ENCODE measurements at places on chromosomes 7 and 10.

DNA sequence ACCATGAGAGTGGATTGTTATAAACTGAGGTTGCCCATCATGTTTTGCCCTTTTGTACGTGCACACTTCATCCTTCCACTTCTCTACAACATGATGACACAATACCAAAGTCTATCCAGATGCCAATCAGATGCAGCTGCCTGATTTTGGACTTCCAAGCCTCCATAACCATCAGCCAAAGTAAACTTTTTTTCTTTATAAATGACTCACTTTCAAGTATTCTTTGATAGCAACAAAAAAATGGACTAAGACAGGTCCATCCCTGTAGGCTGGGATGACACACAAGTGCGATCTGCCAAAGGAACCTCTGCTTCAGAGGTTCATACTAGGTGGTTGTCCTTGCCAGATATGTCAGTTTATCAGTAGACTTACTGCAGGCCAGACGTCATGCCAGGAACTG lies 320.2 kb upstream of the FZD1 start:
- no peak for DNase-seq

GRCh38 chr10:1097436-1097835 lies 41.3 kb downstream of the WDR37 start:
- DNase-seq, result no peak

DNA sequence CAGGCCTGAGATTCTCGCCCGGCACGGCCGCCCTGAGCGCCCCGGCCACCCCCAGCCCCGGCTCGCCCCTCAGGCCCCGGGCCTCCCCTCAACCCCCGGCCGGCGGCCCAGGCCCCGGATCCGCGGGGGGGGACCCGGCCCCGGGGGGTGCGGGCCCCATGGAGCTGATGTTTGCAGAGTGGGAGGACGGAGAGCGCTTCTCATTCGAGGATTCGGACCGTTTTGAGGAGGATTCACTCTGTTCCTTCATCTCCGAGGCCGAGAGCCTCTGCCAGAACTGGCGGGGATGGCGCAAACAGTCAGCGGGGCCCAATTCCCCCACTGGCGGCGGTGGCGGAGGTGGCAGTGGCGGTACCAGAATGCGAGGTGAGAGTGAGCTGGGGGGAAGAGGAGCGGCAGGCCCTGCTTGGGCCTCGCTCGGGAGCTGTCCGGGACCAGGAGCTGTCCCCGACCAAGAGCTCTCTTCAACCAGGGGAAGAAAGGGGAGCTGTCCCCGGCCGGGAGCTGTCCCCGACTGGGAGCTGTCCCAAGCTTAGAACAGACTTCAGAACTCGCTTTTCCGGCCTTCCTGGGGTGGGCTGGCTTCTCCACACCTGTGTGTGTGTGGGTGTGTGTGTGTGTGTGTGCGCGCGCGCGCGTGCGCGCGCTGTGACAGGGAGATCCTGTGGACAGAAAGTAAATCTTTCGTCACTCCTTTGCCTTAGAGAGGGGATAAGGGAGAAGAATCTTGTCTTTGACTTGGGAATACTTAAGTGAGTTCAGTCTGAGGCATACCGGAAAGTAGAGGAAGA lies 510 bp downstream of the ZSWIM8 start:
- DNase-seq, result no peak

- no peak for DNase-seq
These were observed 22.9 kb downstream of the PLXDC2 start for GRCh38 chr10:19839090-19839489.

DNA sequence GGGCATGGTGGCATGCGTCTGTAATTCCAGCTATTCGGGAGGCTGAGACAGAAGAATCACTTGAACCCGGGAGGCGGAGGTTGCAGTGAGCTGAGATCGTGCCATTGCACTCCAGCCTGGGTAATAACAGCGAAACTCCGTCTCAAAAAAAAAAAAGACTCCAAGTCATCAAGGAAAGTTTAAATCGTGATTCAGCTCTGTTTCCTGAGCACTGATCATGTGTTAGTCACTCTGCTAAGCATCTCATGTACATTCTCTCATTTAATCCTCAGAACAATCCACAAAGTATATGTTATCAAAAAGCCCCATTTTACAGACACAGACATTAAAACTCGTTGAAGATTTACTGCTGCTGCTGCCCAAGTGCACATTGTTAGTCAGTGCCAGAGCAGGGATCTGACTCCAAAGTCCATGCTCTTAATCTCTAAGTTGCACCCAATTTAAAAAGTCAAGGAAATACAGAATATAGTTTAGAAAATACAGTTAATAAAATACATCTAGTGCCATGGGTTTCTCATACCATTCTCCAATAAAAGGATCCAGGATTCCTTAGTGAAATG lies 6.2 kb downstream of the PIK3AP1 start:
- no peak for DNase-seq

DNA sequence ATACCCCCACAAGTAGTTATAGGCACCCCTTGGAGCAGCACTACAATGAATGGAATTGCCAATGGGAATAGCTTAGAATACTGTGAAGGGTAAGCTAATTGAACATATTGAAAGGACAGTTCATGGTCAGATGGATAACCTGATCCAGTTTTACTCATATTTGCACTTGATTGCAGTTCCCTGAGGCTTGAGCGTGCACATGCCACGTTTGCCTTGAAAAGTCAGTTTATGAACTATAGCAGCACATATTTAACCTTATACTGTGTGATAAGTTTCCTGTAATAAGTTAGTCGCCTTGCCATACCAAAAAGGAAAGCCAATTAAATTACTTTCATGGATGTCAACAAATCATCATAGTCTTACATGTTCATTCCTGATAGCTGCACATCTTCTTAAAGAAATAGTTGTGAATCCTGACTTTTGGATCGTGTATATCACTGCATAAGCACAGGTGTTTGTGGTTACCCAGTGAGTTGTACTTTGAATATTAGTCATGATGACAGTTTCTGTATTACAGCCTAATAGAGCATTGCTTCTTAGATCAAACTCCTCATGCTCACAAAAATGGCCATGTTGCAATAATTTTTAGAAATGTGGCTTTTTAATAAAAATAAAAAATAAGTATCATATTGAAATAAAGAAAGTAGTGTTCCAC lies 21.6 kb downstream of the DNTT start:
- DNase-seq, result no peak

GRCh38 chr7:100584683-100585510 lies 1.0 kb downstream of the LRCH4 start:
- peak; percentile 85 for DNase-seq

DNA sequence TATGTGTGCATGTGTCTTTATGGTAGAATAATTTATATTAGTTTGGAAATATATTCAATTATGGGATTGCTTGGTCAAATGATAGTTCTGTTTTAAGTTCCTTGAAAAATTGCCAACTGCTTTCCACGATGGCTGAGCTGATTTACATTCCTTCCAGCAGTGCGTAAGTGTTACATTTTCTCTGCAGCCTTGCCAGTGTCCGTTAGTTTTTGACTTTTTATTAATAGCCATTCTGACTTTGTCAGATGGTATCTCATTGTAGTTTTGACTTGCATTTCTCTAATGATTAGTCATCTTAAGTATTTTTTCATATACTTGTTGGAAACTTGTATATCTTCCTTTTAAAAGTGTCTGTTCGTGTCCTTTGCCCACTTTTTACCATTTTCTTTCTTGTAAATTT lies 434.2 kb upstream of the POT1 start:
- no peak for DNase-seq

DNA sequence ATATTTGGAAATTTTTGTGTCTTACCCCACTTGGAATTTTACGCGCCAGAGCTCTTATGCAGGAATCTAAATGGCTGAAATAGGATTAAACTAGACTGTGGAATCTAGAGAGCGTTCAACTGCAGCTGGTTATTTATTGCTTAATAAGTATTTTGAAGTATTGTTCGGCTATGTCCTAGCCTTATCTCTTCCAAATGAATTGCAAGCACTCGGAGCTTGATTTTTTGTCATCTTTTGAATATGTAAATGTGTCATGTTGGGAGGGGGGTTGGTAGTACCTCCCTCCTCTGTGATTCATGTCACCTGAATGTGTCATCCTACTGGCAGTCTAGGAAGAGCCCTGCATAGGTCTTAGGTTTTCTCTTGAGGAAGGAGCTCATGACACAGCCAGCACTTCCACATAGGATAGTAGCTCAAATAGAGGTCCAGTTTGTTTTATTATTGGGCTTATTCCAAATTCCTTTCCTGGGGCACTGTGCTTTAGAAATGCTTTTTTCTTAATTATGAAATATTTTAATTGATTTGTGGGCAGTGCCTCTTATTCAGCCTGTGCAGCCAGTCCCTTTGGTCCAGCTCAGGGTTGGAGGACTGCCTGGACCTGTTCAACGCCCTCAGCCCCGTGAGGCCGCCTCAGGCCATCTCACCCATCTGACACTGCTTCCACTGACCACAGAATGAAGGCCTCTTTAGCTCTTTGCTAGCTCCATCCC lies 22.5 kb upstream of the TRIL start:
- DNase-seq, result no peak

DNA sequence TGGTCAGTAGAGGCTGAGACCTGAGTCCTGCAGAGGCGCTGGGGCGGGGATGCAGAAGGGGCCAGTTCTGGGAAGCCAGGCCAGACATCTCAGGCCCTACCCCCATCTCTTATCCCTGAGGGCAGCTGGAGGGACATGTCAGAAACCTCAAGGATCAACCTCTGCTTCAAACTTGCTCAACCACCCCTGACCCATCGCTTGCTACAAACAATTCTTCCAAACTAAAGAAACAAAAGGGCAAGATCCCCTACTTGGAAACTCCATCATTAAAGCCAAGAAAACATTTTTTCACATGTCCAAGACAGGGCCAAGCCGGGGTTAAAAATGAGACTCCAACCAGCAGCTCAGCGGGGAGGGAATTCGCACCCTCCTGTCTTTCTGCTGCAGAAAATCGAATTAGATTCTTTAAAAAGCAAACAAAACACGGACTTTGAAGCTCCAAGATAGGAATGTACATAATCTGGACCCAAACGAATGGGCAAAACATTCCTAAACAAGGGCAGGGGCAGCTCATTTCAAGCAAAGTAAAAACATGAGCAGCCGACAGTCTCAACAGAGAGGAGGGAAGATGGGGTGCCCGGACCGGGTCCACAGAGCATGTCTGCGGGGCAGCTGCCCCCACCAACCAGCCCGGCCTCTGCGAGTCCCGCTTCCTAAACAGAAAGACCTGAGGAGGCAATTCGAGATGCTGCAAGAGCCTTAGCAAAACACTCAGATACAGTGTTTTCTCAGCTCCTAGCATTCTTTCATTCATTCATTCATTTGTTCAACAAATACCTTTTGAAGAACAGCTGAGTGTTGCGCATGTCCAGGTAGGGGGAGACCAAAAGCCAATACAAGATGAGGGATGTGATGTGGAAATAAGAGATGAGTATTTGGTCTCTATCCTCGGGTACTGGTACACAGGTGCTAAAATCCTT lies 44.8 kb downstream of the CHST15 start:
- no peak for DNase-seq

- no peak for DNase-seq
These were observed 23.0 kb downstream of the HDAC9 start for GRCh38 chr7:18518555-18518954.

DNA sequence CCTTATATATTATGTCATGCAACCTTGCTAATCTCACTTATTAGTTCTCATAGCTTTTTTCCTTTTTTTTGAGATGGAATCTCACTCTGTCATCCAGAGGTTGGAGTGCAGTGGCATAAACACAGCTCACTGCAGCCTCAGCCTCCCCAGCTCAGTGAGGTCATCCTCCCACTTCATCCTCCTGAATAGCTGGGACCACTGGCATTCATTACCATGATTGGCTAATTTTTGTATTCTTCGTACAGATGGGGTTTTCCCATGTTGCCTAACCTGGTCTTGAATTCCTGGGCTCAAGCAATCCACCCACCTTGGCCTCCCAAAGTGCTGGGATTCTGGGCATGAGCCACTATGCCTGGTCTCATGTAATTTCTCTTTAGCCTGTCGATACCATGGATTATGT lies 89.1 kb upstream of the TRIM24 start:
- DNase-seq, result no peak

- no peak for DNase-seq
These were observed 829 bp upstream of the RPA3 start for GRCh38 chr7:7719236-7719635.

DNA sequence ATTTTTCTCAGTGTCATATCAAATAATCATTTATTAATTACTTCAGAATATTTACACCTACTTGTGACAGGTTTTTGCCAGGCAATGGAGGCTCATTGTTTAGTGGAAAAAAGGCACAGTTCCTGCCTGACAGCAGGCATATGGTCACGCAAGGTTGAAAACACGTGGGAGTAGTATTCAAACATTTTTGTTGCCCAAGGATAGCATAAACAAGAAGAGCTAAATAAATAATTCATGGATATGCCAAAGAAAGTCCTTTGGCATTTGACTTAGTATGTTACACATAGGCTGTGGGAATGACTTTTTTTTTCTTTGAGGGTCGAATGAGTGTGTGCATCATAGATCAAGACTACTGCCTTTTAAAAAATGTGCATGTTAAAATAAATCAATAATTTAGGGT lies 120.5 kb upstream of the SEMA3E start:
- DNase-seq, result no peak

GRCh38 chr7:79011921-79012320 lies 441.5 kb downstream of the MAGI2 start:
- DNase-seq, result no peak

GRCh38 chr7:130845581-130846085 lies 111.6 kb upstream of the KLF14 start:
- DNase-seq, result no peak

DNA sequence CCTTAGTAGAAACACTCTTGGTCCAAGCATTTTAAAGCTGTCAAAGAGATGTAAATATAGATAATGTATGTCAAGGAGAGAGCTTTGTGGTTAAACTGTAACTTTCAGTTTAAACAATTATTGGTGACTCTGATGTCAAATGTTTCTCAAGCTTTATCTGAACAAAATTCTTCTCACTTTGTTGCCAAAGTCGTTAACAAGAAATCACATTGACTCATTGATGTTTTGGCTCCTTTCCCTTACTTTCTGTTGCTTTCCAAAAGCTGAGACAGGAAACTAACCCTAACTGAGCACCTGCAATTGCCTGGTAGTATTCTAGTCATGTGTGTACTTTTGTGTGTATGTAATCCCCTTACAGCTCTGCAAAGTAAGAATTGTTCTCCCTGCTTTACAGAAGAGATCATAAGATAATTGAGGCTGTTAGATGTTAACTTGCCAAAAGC lies 108.5 kb downstream of the CFTR start:
- DNase-seq, result no peak

DNA sequence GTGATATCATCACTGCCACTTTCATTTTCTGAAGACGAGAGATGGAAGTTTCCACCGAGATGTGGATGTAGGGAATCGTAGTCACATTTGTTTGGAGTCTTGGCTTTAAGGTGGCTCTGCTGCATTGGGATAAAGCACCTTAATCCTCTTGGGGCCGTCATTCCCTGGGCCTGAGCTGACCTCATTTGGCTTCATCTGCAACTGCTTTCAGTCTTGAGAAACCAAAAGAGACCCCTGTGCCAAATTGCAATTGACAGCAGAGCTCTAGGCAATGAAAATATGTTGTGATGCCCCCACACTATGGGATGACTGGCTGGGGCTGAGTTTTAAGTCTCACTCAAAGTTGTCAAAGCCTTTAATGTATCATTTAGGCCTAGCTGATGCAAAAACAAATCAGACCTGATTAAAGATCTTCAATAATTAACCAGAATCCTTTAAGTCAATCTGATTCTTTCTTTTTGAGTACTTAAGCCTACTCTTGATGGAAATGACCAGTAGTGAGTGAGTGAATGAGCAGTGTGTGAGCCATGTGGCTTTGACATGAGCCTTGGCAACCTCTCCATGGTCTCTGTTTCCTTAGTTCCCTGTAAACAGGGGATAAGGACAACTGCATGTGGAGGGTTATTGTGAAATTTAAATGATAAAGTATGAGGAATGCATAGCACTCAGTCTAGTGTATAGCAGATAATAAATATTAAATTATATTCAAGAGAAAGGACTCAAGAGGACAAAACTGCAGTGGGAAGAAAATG lies 155.0 kb downstream of the BMPER start:
- peak; percentile 80 for DNase-seq
